Uterus (tissue), 4 donors: ENCODE measurements at places on chromosomes 16 and 17. TPM values are rescaled to one million over a fixed set of nuclear protein-coding genes. Genes with fewer than 3 reads are reported as not detected.
A peak's percentile ranks its signal among the peaks of the same experiment; 100 is the strongest.

DNA sequence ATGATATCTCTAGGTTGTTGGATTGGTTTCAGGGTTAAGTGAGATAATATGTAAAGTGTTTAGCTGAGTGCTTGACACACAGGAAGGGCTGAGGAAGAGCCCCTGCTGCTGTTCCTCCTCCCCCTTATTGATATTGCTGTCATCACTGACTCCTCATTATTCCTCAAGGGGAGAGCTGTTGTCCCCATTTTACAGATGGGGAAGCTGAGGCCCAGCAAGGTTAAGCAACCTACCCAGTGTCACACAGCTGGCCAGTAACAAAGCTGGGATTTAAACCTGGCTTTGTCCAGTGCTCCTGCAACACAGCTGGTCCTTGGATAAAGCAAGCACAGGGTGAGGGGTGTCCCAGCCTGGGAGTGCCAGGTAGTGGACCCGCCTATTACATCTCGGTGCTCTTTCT, 9.8 kb downstream of the WSCD1 start:
- DNase-seq, result no peak
- no peak overlapping the region for H3K4me3 ChIP-seq
- H3K27me3 ChIP-seq, result no peaks in the 10 kb centered on the region
- no peaks in the 10 kb centered on the region for H3K4me1 ChIP-seq

DNA sequence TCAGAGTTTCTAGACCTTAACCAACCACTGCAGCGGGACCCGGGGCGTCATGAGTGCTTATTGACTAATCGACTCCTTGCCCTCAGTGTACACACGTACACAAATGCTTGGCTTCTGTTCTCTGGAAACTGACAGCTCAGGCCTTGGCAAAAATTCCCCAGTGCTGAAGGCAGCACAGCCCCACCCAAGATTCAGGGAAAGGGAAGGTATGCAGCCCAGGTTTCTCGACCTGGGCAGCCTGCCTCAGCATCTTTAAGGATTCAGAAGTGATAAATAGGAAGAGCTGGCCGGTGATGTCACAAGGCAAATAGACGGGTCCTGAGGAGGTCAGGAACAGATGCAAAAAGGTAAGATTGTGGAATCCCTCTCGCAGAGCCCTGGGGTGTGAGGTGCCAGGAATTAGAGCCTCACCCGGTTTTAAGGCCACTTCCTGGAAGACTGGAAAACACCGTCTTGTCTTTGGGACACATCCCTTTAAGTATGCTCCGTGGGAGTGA, 9.0 kb upstream of the CDH3 start:
- H3K4me1 ChIP-seq, result peaks cover 9% of the 10 kb centered on the region
- no peak overlapping the region for H3K4me3 ChIP-seq
- peak overlapping the region; percentile 31 for H3K27ac ChIP-seq
- H3K27me3 ChIP-seq, result no peaks in the 10 kb centered on the region
- peak; percentile 48 for DNase-seq

GRCh38 chr16:51164574-51164973, 13.5 kb upstream of the SALL1 start:
- H3K27me3 ChIP-seq, result no peaks in the 10 kb centered on the region
- H3K36me3 ChIP-seq, result no peaks in the 10 kb centered on the region
- no peak overlapping the region for H3K27ac ChIP-seq
- no peak for DNase-seq
- no peak overlapping the region for H3K4me3 ChIP-seq
- peaks cover 5% of the 10 kb centered on the region for H3K4me1 ChIP-seq

DNA sequence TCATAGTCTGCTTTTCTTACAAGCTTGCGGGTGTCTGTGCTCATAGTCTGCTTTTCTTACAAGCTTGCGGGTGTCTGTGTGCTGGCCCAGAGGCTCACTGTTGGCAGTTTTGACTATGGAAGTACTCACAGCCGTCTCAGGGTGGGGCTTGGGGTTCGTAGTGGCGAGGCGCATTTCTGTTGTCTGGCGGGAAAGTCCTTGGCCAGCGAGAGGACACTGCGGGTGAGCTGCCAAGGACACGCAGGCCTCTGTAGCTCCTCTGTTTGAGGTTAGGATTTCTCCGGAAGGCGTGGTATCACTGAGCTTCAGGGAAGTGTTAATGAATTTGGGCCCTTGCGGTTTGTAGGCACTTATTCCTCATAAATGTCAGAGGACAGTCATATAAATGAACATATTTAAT, 13.5 kb downstream of the TBCD start:
- H3K4me1 ChIP-seq, result no peaks in the 10 kb centered on the region
- no peaks in the 10 kb centered on the region for H3K27me3 ChIP-seq
- no peaks in the 10 kb centered on the region for H3K36me3 ChIP-seq
- H3K27ac ChIP-seq, result no peak overlapping the region
- H3K4me3 ChIP-seq, result no peak overlapping the region

GRCh38 chr17:48586355-48587258, 3.4 kb downstream of the HOXB3 start:
- H3K36me3 ChIP-seq, result no peaks in the 10 kb centered on the region
- peak overlapping the region; percentile 79 for H3K27ac ChIP-seq
- H3K4me3 ChIP-seq, result peak overlapping the region; percentile 48
- peaks cover 6% of the 10 kb centered on the region for H3K4me1 ChIP-seq
- H3K27me3 ChIP-seq, result peaks cover 36% of the 10 kb centered on the region

DNA sequence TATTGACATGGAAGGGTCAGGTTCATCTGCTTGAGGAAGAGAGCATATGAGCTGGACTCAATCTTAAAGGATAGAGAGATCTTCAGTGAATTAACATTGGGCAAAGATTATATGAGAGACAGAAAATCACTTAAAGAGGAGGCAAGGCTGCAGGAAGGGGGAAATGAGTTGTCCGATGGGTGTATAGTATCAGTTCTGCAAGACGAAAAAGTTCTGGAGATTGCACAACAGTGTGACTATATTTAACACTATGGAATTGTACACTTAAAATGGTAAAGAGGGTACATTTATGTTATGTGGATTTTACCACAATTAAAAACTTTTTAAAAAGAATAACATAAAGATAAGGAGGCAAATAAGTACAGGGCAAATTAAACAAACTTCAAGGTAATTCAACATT, 80.7 kb downstream of the HELZ start:
- H3K4me1 ChIP-seq, result no peaks in the 10 kb centered on the region
- no peaks in the 10 kb centered on the region for H3K27me3 ChIP-seq
- H3K36me3 ChIP-seq, result no peaks in the 10 kb centered on the region
- DNase-seq, result no peak
- no peak overlapping the region for H3K4me3 ChIP-seq

Gene PIRT
- total RNA-seq, result not detected

- H3K27ac ChIP-seq, result no peak overlapping the region
- no peak for DNase-seq
- no peaks in the 10 kb centered on the region for H3K36me3 ChIP-seq
- no peaks in the 10 kb centered on the region for H3K4me1 ChIP-seq
Observed at GRCh38 chr16:58099097-58099955, 29.9 kb downstream of the CFAP20 start.

DNA sequence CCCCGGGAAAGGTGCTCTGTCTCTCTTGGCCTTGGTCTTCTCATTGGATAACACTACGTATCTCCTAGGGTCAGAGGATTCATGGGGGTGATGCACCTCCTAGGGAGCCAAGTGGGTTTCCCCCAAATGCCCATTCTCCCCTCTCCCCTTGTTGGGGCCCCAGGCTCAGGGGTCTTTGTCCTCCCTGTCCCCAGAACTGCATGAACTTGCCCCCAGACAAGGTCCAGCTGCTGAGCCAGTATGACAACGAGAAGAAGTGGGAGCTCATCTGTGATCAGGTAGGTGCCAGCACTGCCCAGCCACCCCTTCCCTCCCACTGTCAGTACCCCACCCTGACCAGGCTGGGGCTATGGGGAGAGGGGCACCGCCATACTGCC, 8.7 kb downstream of the FMNL1 start:
- H3K27me3 ChIP-seq, result no peaks in the 10 kb centered on the region
- H3K27ac ChIP-seq, result no peak overlapping the region
- H3K36me3 ChIP-seq, result no peaks in the 10 kb centered on the region
- no peak for DNase-seq
- no peaks in the 10 kb centered on the region for H3K4me1 ChIP-seq
- H3K4me3 ChIP-seq, result no peak overlapping the region

DNA sequence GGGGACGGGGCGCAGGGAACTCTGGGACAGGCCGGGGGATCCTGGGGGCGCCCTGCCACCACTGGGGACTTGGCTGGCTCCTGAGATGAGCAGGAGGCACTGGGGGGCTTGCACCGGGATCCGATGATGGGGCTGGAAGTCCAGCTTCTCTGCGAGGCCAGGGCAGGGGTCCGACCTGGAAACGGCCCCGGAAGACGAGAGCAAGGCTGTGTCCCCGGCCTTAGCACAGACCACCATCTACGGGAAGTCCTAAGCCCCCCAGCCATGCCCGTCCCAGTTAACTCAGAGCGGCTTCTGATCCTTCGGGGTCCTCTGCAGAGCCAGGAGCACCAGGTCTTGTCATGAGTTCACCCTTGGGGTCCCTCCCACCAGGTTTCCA, 573 bp downstream of the CDT1 start:
- H3K4me3 ChIP-seq, result peak overlapping the region; percentile 81
- no peak for DNase-seq
- H3K27ac ChIP-seq, result no peak overlapping the region
- H3K36me3 ChIP-seq, result no peaks in the 10 kb centered on the region

Gene LGALS9B
- not detected for total RNA-seq

DNA sequence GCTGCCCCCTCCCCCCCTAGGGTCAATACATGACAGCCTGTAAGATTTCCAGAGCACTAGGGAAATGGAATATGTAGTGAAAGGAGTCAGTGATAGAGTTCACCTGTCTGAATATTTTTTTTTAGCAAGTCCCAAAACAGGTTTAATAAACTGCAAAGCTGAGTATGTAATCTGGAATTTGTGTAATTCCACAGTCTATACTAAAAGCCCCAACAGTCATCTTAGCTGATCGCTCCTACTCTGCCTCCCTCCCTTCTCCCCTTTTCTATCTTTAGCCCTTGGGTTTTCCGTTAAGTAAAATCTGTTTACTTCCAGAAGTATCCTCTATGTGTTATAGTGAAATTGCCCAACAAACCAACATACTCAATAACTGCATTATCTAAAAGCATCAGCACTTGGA, 3.5 kb downstream of the CDH13 start:
- H3K4me3 ChIP-seq, result no peak overlapping the region
- DNase-seq, result no peak
- H3K27me3 ChIP-seq, result no peaks in the 10 kb centered on the region
- H3K27ac ChIP-seq, result peak overlapping the region; percentile 90
- peaks cover 15% of the 10 kb centered on the region for H3K4me1 ChIP-seq
- no peaks in the 10 kb centered on the region for H3K36me3 ChIP-seq

Gene CFAP97D1
- not detected for total RNA-seq

Gene RUNDC1
- total RNA-seq, result 13.8 TPM

- H3K4me1 ChIP-seq, result no peaks in the 10 kb centered on the region
- no peaks in the 10 kb centered on the region for H3K27me3 ChIP-seq
- H3K27ac ChIP-seq, result no peak overlapping the region
- no peak overlapping the region for H3K4me3 ChIP-seq
- DNase-seq, result no peak
Observed at GRCh38 chr17:32985050-32985756, 6.4 kb upstream of the SPACA3 start.

GRCh38 chr16:49280841-49281371, 732 bp downstream of the CBLN1 start:
- no peak overlapping the region for H3K4me3 ChIP-seq
- peaks cover 19% of the 10 kb centered on the region for H3K4me1 ChIP-seq
- no peak overlapping the region for H3K27ac ChIP-seq
- DNase-seq, result no peak

DNA sequence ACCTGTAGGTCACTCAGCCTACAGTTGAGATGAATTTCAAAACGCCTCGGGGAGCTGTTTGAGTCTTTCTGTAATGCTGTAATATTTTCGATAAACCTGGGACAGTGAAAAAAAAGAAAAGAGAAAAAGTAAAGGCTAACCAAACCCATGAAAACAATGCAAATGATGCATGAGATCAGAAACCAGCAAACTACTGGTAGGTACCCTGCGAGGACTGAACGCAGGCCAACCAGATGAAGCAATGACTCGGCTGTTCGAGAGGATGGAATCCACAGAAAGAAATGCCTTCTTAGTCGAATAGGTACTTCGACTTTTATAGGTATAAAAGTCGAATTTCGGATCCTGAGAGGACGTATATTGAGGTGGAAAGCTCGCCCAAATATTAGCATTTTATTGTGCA, 509 bp upstream of the ATAD5 start:
- no peak for DNase-seq
- H3K27ac ChIP-seq, result no peak overlapping the region
- peaks cover 6% of the 10 kb centered on the region for H3K4me1 ChIP-seq
- H3K36me3 ChIP-seq, result no peaks in the 10 kb centered on the region
